Activated T-cell treated with anti-CD3 and anti-CD28 coated beads for 24 hours (primary cell): ENCODE measurements at places on chromosomes 5 and 9.

DNA sequence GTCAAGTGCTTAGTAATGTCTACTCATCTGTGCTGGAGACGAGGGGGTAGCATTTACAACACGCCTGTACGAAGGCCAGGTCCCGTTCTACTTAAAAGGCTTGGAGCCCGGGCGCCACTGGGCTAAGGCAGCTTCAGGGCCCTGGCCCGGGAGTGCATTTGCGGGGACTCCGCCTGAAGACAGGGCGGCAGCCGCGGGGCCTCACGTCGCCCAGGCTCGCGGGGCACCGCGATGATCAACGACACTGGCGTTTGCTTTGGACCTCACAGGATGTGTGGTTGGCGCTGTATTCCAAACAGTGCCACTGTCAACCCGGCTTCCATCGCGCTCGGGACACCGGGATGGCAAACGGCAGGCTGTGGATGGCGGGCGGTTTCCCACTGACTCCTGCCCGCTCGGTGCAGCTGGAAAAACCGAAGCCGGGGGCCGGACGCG is 1.1 kb upstream of the TENT4A start:
- peak; percentile 19 for DNase-seq

GRCh38 chr5:62084391-62084790 is 221.6 kb upstream of the KIF2A start:
- DNase-seq, result no peak

GRCh38 chr5:93311881-93312280 is 269.1 kb downstream of the NR2F1-AS1 start:
- DNase-seq, result no peak

GRCh38 chr9:136454026-136454796 is 14.6 kb upstream of the INPP5E start:
- no peak for DNase-seq

GRCh38 chr5:131262953-131263541 is 806 bp upstream of the CDC42SE2 start:
- DNase-seq, result no peak

GRCh38 chr5:122093415-122094180 is 15.5 kb upstream of the LOX start:
- DNase-seq, result no peak

DNA sequence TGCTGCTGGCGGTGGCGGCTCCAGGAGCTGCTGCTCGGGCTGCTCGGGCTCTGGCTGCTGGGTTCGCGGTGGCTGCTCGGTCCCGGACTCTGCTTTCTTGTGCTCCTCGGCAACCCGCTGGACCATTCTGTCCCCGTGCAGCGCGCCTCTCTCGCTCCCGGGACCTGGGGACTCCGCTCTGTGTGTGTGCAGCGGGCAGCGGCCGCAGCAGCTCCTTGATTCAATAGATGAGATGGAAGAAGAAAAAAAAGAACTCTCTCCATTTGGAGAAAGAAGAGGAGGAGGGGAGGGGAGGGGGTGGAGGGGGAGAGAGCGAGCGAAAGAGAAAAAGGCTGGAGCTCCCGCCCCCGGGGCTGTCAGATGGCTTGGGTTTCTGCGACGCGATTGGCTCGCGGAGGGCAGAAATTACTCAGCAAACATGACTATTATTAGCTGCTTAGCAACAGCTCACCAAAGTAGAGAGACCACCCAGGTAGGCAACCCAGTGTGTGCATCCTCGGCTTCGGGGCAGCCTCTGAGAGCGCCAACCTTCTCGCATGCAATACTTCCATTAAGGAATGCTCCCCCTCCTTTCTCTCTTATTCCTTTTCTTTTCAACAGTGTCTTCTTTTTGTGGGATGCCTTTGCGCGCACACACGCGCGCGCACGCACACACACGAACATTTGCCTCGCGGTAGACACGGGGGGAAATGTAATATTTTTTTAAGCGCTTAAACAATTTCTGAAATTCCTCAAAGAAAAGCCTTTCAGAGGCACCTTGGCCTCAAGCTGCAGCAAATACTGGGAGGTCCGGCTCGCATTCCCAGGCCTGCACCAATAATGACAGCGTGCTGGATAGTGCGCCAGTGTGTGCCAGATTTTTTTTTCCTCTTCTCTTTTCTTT is 7.6 kb downstream of the PTCH1 start:
- DNase-seq, result no peak

DNA sequence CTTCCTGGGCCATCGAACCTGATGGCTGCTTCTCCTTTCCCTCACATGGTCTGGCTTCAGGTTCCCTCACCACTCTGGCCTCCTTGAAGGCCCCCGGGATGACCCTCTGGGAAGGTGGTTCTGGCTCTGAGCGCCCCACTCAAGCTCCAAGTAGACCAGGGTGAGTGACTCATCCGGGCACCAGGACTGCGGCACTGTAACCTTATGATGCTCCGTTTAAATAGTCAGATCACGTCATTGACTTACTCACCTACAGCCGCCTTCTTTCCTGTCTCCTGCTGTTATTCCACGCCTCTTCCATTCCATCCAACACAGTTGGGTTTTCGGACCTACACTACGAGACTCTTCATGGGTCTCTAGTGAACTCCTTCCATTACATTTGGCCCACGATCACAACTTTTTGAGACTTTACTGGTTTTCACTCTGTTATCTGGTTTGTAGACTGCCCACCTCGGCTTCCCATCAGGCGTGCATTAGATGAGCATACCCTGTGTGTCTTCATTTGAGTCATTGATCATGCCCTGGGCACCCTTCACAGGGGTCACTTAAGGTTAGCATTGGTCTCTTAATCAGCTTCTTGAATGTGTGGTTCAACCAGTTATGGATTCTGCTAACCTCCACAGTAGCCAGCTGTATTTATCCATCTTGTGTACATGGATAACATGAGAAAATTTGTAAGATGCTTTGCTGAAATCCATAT is 138.8 kb upstream of the LMX1B start:
- no peak for DNase-seq
